ENCODE measurements at places on chromosomes 16 and 17.

DNA sequence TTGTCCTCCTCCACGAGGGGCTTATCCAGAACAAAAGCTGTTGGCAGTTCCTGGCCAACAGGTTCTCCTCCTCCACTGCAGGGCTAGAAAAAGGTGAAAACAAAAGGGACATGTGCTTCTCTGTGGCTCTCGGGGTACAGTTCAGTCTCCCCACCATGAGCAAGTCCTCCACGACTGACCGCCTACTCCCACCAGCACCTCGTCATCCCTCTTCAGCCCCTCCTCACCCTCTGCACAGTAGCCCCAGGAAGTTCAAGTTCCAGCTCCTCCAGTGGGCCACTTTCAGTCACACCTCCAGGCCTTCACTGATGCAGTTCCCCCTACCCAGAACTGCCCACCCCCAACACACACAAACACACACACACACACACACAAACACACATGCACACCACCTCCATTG lies 19.4 kb downstream of the KRT9 start:
- DNase-seq = no peak

GRCh38 chr17:50917418-50917743 lies 51.2 kb upstream of the TOB1 start:
- no peak for DNase-seq

- DNase-seq = peak; percentile 76
Observed at GRCh38 chr17:58337210-58337599, 8.6 kb upstream of the TSPOAP1 start.

- no peak for DNase-seq
Observed at GRCh38 chr17:46726206-46726605, 92.3 kb downstream of the WNT3 start.

DNA sequence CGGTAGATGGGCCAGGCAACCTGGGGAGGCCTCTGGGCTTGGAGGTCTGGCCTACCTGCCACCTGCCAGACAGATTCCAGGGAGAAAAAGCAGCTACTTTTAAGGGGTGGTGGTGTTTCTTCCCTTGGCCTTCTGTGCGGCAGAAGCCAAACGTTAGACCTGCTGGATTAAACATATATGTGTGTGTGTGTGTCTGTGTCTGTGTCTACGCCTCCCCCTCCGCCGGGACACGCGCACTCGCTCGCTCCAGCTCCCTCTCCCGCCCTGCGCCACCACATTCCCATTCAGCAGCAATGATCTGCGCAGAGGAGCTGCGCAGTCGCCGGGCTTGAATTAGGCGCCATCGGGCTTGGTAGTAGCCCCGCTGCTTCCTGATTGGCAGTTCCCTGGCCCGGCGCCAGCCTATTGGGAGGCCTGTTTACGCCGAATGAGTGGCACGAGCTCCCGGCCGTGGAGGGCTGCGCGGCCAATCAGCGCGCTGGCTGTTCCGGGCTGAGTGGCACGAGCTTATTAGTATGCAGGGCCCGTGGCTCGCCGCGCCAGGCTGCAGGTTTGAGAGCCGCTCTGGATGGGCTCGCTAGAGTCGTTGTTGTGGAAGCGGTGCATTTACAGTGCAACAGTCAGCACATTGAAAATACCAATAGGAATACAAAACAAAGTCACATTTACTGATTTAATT lies at the start of gene BAHCC1:
BAHCC1 (plus strand) TSS at position 537 of the 679 bp plus-strand sequence. CDS start 4,283 bp downstream, outside the sequence.
- DNase-seq = peak; percentile 86

GRCh38 chr17:79280866-79281572 lies 206.4 kb downstream of the ENGASE start:
- DNase-seq = no peak

DNA sequence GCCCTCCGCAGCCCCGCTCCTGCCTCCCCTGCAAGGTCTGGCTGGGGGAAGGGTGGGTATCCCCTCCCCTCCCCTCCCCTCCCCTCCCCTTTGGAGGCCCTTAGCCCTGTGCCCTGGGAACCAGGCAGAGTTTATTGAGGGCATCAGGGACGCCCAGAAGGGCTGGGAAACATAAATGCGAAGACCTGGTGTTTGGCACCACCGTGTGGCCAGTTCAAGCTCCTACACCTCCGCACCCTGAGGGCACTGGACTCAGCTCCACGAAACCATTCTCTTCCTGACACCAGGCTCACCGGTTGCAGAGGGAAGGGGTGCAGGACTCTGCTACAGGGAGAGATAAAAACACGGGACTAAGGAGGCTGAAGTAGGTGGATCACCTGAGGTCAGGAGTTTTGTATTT lies 1.0 kb upstream of the AIPL1 start:
- DNase-seq = peak; percentile 70

DNA sequence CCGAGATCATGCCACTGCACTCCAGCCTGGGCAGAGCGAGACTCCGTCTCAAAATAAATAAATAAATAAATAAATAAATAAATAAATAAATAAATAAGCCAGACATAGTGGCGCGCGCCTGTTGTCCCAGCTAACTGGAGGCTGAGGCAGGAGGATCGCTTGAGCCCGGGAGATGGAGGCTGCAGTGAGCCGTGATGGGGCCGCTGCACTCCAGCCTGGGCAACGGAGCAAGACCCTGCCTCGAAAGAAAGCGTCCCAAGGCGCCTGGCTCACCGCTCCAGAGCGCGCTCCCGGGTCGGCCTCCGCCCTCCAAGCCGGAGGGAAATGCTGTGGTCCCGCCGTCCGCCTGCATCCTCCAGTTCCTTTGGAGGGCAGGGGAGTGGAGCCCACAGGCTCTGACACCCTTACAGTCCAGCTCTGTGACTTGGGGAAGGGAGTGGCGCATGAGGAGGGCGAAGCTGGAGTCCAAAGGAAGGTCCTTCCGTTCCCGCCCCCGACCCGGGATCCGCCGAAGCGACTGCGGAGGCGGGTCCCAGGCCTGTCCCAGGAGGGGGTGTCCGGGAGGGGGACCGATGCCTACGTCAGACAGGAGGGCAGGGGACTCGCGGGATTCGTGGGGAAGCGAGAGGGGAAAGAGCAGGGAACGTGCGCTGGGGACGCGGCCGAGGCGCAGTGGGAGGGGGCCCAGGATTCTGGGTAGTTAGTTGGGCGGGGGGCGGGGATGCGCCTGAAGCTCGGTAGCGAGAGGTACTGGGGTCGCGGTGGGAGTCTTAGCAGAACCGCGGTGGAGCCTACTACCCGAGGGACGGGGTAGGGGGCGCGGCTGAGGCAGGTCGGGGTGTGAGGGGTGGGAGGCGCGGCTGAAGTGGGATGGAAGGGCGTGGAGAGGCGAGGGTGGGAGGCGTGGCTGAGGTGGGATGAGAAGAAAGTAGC lies 8.4 kb upstream of the TRPV2 start:
- DNase-seq = no peak

- DNase-seq = peak; percentile 58
Observed at GRCh38 chr17:36089888-36090836, at the start of gene CCL3. Gene CCL3, minus strand, starts transcription at chr17:36090143. Its CDS starts 85 bp downstream, at chr17:36090058.

GRCh38 chr17:54085020-54085419 lies 262.3 kb downstream of the KIF2B start:
- DNase-seq = no peak

DNA sequence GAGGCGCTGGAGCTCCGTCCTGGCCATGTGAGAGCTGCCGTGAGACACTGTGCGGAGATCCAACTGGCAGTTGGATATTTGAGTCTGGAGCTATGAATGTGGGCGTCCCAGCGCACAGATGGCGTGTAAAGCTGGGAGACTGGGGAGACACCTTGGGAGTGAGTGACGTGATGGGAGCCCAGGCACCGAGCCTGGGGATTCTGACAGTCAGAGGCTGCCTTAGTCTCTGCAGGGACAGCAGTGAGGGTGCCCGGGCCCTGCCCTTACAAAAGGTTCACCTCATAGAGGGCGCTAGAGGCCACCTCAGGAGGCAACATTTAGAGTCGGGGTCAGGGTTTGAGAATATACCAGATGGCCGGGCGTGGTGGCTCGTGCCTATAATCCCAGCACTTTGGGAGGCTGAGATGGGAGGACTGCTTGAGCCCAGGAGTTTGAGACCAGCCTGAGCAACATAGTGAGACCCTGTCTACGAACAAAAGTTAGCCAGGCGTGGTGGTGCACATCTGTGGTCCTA lies 194.1 kb upstream of the GSE1 start:
- no peak for DNase-seq

DNA sequence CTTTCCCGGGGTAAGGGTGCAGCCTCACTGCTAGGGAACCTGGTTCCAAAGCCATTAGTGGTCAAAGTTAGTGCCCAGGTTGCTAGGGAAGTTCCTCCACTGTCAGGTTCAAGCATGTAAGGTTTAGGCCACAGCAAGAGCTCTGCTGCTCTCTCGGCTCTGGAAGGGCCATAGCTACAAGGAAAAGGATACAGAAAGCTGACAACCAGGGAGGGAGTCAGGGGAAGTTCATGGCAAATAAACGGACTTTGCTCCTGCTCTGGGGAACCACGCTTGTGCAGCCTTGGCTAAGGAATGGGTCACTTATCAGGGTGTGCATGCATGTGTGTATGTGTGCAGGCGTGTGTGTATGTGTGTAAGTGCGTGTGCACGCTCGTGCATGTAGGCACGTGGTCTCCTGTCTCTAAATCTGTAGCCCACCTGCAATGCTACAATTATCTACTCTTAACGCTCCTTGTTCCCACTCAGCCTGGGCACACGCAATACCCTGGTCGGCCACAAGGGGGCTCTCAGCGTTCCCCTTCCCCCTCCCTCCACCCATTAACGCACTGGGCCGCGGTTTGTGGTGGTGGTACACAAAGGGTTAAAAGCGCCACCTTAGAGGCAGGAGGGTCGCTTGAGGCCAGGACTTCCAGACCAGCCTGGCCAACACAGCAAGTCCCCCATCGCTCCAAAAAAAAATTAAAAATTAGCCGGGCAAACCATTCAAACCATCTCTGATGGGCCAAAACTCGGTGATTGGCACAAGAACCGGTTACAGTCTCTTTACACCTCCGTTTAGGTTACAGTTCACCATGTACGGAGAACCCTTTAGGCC lies 48.4 kb upstream of the KDM8 start:
- DNase-seq = peak; percentile 69

- DNase-seq = no peak
Observed at GRCh38 chr17:17719199-17719940, 38.1 kb downstream of the RAI1 start.

DNA sequence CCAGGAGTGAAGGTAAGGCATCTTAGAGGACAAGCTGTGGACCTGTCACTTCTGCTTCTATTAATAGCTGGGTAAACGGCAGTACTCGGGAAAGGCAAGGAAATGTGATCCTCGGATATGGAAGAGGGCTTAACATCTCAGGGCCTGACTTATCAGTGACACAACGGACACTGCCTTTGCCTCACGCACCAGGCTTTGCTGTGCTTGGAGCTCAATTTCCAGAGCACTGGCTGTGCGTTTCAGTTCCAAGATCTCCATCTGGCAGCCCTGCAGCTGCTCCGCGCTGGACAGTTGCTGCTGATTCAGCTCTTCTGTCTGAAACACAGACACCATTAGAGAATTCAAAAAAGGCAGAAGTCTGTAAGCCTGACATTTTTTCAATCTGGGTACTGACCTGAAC lies 3.5 kb downstream of the KRT40 start:
- no peak for DNase-seq

DNA sequence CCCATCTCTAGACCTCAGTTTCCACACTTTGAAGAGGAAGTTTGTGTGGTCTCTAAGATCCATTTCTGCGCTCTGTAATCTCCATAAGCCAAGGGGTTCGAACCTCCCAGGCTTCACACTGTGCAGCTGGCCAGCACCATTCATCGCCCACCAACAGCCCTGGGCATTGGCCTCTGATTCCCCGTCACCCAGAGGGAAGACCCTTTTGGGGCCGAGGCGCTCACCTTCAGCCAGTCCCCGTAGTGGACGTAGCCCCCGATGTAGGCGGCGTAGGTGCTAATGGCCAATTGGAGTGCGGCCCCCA lies 678 bp downstream of the TMEM101 start:
- DNase-seq = no peak

DNA sequence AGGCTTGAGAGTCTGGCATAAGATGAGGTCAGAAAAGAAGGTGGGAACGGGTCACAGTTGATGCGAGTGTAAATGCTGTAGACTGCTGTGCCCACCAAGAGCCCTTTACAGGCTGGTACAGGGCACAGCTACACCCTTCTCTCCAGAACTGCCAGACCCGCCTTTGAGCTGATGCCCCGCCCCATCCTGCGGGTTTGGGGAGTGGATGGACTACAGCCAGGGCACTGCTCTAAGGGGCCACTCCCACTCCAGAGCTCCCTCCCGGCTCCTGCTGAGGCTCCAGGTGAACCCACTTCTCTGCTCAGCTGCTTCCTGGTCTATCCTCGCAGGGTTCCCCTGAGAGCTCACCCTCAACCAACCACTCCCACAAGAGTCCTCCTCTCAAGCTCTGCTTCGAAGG lies 12.3 kb downstream of the MEIOB start:
- DNase-seq = no peak

DNA sequence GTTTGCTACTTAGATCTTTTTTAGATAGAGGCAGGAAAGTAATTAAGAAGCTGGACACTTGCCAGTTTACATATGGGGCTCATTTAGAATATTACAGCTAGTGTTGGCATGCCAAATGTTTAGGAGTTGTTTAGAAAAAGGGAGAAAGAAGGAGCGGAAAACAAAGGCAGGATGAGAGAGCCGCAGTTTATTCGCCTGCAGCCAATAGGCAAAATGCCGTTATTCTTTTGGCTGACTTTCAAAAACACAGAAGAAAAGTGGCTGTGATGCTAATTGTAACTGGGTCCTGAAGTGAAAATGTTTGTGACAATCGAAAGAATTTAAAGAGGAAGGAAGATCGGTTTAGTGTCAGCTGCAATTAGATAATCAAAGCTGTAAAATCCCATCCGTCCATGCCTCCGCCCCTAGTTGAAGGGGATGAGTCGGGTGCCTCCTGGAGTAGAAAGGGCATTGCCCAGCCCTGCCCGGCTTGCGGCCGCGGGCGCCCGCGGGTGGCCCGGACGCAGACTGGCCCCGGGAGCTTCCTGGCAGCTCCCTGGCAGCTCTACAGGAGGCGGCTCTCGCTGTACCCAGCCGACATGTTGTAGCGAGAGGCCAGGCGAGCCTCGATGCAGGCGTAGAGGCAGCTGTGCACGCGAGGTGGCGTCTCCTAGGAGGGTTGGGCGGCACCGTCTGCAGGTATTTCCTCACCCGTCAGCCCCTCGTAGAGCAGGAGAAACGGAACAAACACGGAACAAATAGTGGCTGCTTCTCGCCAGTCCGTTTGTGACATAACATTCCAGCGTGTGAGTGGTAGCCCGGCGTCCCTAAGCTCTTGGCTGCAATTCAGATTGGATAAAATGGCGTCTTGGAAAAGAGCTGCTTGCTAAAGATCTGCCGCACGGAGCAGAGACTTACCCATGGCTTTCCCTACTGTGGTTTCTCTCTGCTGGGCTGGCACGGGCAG lies 82.2 kb downstream of the TNRC6C start:
- peak; percentile 23 for DNase-seq

- DNase-seq = no peak
Observed at GRCh38 chr16:79185711-79186110, 414.8 kb downstream of the MAF start.

GRCh38 chr16:86046667-86047270 lies 147.8 kb downstream of the IRF8 start:
- DNase-seq = no peak

- DNase-seq = peak; percentile 38
Observed at GRCh38 chr17:81867170-81867990, 3.8 kb downstream of the ARHGDIA start.

DNA sequence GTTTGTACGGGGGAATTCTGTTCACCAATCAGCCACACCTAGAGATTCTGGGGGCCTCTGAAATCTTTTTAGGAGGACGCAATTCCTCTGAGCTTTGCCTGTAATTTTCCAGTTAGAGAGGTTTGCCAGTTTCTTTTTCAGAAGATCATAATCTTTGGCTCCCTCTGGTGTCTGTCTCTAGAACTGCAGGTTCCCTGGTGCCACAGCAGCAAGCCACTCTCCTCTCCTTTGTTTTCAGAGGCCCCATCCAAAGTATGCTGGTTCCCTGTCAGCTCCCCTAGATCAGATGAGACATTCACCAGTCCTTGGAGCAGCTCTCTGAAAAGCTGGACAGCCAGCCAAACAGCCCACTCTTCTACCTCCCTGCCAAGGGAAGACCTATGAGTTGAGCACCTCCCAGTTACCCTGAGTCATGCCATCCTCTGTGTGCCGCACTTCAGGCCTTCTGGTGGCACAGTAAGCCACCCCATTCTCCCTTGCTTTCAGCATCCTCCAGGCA lies 36.1 kb downstream of the RNF112 start:
- peak; percentile 84 for DNase-seq

Measured in CD4-positive, alpha-beta T cell treated with Interleukin-17A for 1 hour (primary cell).